ENCODE measurements at places on chromosomes 5 and 9.

- no peak for DNase-seq
These were observed 7.7 kb downstream of the RIGI start for GRCh38 chr9:32518276-32518675.

DNA sequence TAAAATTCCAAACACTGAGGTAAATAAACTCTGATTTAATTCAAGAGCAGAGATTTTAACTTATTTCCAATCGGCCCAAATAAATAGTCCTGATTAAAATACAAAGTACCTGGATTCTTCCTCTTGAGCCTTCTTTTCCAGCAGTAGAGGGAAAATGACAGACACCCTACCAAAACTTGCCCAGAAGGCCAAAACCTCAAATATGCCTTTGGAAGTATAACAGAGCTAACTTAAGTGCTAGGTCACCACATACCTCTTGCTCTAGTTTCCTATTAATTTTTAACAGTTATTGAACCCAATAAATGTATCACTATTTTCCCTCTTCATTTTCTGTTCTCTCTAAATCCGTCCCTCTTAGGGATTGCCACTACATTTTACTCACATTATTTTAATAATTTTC lies 1.4 kb downstream of the BAAT start:
- DNase-seq, result no peak

GRCh38 chr9:87469793-87470465 lies 27.7 kb upstream of the DAPK1 start:
- no peak for DNase-seq

GRCh38 chr9:87359264-87359663 lies 138.4 kb upstream of the DAPK1 start:
- DNase-seq, result no peak

DNA sequence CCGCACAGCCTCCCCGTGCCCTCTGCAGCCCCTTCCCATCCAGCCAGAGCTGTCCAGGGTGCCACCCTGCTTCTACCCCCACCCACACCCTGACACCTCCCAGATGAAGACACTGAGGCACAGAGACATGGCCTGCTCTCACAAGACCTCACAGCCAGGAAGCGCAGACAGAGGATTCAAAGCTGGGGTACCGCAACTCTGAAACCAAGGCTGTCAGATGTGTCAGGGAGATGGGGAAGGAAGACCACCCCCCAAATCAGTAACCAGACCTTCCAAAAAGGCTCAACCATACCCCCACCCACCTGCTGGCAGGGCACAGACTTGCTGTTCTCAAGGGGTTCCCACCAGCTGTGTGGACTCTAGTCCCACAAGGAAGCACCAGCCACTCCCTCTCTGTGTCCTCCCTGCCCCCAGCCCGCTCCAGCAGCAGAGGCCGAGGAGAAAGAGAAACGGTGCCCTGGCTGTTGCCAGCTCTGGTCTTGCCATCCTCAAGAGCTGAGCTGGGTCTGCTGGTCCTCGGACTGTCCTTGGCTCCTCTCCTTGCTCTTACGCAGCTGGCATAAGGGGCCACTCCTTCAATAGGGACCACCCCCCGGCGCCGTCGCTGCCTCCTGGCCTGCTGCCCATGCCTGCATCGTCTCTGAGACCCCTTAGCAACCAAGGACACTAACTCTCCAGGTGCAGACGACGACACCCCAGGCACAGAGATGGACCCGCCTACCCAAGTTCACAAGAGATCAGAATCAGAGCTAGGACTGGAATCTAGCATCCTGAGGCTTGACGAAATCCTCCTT lies 699 bp downstream of the AKNA start:
- DNase-seq, result peak; percentile 57

DNA sequence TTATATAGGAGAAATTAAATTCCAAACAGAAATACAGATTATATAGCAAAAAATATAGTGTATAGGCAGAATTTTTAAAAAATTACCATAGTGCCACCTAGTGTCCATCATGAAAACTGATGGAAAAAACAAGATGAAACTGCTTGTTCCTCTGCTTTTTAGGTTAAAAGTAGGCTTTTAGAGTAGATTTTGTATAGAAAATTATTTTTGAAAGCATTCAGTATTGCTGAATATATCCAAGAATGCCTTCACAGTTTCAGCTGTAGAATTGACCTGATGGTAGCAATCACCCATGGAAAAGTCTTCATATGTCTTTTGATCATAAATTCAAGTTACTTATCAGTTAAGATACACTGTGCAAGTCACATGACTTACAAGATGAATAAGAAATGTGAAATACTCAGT lies 19.7 kb downstream of the RIOK2 start:
- DNase-seq, result peak; percentile 20

Data from suppressor macrophage treated with lipopolysaccharide for 4 hours (primary cell).